ENCODE measurements at places on chromosomes 5 and 9.

DNA sequence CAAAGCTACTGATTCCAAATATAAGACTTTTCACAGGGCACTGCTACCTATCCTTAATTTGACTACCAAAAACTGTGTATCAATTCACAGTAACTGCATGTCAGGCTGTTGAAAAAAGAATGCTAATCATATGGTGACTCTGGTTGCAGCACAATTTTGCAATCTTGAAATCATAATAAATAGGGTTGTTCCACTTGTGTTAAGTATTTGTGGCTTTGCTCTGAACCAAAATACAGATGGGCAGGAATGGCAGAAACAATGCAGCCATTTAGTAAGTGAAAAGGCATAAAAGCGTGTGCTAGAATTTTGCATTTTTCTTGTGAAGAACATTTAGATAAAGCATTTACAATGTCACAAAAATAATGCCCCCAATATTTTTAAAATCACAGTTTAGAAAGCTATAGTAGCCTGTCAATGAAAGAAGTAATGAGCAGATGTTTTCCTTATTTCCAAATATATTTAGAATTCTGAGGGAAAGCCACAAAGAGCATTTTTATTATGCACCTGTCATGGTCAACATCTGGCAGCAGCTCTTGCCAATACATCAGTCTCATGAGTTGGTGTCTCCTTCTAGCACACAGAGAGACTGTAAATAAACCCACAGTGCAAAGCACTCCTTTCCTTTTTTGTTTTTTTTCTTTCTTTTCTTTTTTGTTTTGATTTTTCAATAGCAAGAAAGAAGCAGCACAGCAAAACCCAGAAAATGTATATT, 54.8 kb upstream of the PAM start:
- DNase-seq, result no peak

DNA sequence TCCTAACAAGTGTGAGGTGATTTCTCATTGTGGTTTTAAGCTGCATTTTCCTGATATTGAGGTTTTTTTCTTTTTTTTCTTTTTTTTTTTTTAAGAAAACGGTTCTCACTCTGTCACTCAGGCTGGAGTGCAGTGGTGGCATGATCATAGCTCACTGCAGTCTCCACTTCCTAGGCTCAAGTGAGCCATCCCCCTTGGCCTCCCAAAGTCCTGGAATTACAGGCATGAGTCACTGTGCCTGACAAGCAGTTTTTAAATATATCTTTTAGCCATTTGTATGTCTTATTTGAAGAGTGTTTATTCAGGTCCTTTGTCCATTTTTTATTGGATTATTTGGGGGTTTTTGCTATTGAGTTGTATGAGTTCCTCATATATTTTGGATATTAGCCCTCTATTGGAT, 53.8 kb downstream of the GCNT1 start:
- no peak for DNase-seq

DNA sequence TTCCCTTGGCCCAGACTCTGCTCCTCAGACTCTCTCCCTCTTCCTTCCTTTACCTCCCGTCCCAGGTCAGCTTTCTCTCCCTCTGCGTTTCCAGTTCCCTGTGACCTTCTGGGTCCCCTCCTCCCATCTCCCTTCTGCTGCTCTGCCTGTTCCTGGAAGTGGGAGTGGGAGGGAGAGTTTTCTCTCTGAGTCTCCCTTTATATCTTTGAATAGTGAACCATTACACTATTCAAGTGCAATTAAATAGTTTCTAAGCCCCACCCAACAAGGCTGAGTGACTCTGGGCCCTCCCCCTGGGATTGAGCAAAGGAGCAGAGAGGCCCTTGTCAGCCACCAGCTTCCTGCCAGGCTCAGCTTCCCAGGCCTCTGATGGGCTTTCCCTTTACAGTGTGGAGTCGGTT, 34.8 kb downstream of the THBS4 start:
- no peak for DNase-seq

- no peak for DNase-seq
These were observed 11.4 kb upstream of the CD72 start for GRCh38 chr9:35629597-35629996.

- DNase-seq, result peak; percentile 13
These were observed 118.1 kb downstream of the CCDC171 start for GRCh38 chr9:15670894-15671293.
